Activated naive CD8-positive, alpha-beta T cell treated with anti-CD3 and anti-CD28 coated beads for 36 hours (primary cell): ENCODE measurements at places on chromosomes 7 and 10.

DNA sequence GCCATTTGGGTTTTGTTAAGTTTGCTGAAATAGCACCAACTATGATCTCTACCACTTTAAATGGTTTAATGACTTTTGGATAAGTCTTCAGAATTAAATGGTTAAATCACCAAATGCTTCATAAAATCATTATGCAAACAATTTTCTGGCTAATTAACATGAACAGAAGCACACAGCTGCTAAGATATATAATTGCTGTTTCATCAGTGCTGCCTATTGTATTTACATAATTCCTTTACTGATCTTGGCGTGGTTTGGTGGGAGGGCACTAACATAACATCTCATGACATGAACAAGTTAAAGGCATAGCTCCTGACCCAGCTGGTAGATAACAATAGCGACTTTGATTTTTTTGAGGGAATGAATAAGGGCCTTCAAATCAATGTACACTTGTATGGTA lies 94.1 kb downstream of the FZD1 start:
- no peak for DNase-seq

- no peak for DNase-seq
These were observed 44.3 kb downstream of the NOD1 start for GRCh38 chr7:30434140-30434799.

- DNase-seq = no peak
These were observed 39.3 kb upstream of the CDK6 start for GRCh38 chr7:92875719-92876118.

DNA sequence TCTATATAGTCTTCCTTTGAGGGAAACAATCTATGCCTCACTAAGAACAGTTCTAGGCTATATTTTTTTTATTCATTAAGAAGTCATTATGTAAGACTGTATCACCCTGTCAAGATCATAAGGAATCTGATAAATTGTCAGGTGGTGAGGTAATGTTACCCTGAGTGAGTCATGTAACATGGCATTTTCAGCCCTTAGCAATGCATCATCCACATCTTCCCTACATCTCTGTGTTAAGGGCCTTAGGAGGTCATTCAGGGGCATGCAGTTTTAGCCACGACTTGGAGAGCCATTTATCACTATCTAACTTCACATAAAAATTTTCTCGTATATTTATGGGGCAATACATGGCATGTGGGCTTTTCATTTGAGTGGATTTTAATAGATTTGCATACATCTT lies 924.5 kb upstream of the MBL2 start:
- DNase-seq = no peak

DNA sequence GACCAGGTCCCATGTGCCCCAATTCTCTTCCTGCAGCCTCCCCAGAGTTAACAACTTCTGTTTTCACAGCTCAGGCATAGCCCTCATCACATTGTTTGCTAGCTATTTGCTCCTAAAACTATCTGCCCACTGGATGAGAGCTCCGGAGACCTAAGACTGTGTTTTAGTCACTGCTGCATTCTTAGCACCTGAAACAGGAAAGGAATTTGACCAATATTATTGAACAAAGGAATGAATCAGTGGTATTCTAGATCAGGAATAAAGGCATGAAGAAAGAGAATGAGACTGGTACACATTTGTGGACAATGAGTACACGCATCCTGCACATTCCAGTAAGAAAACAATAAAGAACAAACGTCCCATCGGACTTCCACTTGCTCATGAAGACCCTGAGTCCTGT lies 54.8 kb downstream of the PPP1R17 start:
- DNase-seq = no peak

DNA sequence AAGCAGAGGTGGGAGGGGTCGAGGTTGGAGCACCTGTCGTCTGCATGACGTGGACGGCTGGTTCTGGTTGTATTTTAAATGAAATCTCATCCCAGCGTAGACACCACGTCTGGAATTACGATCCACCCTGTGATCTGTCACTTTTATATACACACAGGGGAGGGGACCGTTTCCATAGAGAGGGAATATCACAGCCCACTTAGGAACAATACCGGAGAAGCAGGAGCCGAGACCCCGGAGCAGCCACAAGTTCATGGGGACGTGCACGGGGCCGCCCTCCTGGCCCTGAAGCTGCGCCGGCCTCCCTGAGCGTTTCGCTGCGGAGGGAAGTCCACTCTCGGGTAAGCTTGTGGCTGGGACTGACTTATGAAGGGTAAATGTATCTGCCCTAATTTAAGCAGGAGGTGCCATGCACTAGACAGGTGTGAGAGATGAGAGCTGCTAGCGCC lies at the start of gene UCN3:
TSS of gene UCN3 (plus strand) at position 77 of the 449 bp plus-strand sequence. CDS start 8,755 bp downstream, outside the sequence.
- no peak for DNase-seq

DNA sequence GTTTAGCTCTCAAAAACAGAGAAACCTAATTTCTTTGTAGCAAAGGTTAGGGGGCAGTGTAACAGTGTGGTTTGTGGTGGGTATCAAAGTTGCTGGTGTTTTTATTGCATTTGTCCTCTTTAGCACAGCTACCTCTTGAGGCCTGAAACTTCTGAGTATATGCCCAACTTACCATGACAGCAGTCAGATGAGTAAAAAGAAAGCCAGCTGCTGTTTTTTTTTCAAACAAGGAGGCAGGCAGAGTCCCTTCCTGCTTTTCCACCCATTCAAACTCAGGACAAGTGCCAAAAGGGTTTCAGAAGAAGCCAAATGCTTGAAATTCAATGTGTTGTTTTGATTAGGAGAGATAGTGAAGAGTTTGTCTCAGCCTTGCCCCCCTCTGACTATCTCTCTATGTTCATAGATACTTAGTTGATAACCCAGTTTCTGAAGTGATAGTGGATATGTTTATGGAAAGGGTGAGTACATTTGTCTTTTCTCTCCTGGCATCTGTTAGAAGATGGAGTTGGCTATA lies 23.1 kb downstream of the GBF1 start:
- DNase-seq = no peak

GRCh38 chr7:129007572-129007971 lies 47.3 kb downstream of the TNPO3 start:
- DNase-seq = no peak

GRCh38 chr7:121753944-121754343 lies 119.0 kb upstream of the PTPRZ1 start:
- no peak for DNase-seq
